ENCODE measurements at places on chromosomes 12 and 14. TPM values are rescaled to one million over a fixed set of nuclear protein-coding genes. Genes with fewer than 3 reads are reported as not detected.
A peak's percentile ranks its signal among the peaks of the same experiment; 100 is the strongest.

GRCh38 chr12:106710143-106710893, 64.2 kb upstream of the RIC8B start:
- no peak for ATAC-seq

DNA sequence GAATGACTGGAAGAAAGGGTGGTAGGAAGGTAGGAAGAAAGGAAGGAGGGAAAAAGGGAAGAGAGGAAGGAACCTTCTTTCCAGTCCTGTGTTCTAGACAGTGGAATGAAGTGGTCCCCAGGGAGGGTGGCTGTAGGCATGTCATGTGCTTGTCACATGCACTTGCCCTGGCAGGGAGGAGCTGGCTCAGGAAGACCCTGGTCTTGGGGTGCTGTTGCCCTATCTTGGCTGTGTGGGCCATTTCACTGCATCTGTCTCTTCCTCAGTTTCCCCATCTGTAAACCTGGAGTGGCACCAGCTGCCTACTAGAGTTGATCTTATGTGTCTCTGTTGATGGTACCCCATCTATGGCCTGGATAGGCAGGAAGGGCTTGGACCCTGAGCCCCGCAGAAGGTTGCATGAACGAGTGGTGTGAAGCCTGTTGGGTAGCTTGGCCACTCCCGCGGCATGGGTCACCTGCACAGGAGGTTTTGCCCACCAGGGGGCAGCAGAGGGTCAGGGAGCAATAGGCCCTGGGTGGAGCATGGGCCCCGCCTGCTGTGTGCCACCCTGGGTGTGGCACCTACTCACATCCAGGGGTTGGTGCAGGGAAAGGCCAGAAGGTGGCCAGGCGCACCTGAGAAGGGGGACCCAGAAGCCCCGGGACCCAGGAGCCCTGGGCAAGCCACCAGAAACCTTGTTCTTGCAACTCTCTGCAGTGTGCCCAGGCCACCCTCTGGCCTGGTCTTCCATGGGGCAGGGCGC, 25.1 kb downstream of the MEG3 start:
- peak; percentile 66 for ATAC-seq

DNA sequence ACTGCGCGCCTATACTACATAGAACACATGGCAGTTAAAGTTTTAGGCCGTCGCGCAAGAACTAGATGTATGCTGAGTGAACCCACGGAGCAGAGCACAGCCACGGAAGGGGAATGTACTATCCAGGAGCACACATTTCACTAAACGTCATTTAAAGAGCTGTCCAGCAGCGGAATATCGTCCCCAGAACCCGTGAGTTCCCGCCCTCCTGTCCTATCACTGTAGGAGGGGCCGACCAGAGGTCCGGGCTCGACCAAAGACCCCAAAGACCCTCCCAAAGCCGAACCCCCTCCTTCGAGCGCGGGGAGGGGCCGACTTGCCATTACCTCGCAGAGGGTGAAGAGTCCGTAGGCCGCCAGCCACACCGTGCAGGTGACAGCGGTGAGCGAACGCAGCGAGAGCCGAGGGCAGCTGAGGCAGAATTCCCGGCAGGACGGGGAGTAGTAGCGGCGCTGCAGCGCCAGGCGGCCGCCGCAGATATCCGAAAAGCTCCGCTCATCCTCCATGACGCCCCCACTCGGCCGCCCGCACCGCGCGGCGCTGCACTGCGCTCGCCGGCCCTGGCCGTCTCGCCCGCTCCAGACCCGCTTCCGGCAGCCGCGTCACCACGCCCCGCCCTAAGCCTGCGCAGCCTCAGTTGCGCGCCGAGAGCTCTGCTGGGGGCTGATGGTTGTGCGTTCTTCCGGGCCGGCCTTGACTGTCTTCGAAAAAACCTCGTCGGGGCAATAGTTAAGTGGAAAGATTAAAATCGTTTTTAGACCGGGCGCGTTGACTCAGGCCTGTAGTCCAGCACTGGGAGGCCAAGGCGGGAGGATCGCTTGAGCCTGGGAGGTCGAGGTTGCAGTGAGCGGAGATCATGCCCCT, at the start of gene PIGH:
TSS of gene PIGH (minus strand) at position 571 of the 864 bp plus-strand sequence. CDS start at position 506, 65 bp downstream.
- peak; percentile 98 for ATAC-seq

DNA sequence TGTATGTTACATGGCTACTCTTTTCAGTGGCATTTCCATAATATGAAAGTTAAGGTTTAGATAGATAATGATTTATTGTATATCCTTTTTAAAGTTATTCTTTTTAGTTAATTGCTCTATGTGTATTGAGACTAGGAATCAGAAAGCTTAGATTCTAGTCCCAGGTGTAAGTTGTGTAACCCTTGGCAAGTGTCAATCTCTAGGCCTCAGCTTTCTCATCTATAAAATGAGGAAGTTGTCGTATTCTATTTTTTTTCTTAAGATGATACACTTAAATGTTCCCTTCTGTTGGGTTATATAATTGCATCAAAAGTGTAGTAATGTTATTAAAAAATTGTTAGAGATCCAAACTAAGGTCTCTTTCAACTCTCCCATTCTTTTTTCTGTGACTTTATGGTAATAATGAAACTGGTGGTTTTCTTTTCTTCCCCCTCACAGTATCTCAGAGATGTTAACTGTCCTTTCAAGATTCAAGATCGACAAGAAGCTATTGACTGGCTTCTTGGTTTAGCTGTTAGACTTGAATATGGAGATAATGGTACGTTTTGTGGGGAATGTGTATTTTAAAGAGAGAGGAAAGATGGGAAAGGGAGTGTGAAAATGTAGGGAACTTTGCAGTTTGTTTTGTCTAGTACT, 4.1 kb downstream of the RTRAF start:
- no peak for ATAC-seq

The BEGAIN gene
- 3.5 TPM for total RNA-seq

The TPH2 gene
- total RNA-seq: 0.96 TPM

DNA sequence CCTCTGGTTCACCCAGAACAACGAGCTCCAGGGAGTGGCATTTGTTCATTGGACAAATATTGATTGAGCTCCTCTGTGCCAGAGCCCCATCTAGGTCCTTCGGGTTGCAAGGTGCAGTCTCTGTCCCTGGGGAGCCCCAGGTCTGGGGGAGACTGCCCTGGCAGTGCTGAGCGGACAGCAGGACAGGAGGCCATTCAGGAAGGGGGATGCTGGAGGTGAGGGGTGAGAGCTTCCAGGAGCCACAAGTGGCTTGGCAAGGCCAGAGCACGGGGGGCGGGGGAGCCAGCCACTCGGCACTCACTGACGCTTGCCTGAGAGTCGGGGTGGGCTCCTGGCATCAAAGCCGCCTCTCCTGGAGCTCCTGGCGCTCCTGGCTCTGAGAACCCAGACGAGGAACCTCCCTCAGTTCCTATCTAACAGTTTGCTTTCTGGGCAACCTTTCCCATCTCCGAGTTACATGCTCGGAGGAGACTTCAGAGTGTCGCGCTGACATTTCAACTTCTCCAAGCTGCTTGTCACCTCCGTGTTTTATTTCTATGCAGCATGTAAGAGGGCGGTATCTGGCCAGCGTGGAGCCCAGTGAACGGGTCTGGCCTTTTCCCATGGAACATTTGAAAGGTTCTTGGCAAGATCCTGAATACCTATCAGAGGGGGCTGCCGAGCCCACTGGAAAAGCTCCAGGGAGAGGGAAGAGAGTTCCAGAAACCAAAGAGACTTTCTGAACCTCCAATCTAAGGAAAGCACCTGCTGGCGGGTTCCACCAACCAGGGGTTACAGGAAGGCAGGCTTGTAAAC, 62.0 kb upstream of the BCL11B start:
- no peak for ATAC-seq
